ENCODE measurements at places on chromosomes 12 and 14.

DNA sequence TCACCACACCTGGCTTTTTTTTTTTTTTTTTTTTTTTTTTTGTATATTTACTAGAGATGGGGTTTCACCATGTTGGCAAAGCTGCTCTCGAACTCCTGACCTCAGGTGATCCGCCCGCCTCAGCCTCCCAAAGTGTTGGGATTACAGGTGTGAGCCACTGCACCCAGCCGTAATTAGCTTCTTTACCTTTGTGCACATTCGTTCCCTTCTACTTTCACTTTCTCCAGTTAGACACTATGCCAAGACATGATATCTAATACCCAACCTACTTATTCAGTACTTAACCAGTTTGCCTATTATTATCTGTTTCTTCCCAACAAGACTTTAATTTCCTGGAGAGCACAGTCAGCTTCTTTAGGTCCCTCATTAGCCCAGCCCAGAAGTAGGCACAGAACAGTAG lies 5.3 kb downstream of the STYK1 start:
- DNase-seq = no peak

DNA sequence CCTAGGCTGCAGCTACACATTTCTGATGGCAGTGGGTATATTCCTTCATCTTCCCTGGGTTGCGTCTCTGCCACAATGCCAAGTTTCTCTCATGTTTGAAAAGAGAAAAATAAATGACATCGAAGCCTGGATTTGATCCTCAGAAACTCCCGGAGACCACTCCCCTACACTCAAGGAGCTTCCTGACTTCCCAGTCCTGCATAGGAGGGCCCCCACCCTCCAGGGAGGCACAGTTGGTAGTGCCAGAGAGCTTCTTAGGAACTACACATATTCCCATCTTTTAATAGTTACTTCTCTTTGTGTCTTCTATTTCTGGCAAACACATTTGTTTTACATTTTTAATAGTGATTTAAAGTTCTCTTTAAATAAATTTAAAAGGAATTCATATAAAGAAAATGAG lies 30.7 kb downstream of the AP5M1 start:
- no peak for DNase-seq

GRCh38 chr12:39935275-39935674 lies 170.6 kb downstream of the SLC2A13 start:
- DNase-seq = no peak

GRCh38 chr12:57887631-57888408 lies 41.3 kb upstream of the CTDSP2 start:
- no peak for DNase-seq

- DNase-seq = peak; percentile 37
Measured at GRCh38 chr12:121925358-121925695, 6.9 kb downstream of the CFAP251 start.

GRCh38 chr12:1628666-1629337 lies at the start of gene WNT5B:
Gene WNT5B (plus strand): TSS chr12:1629231. CDS start chr12:1631355, 2,124 bp downstream.
- no peak for DNase-seq

GRCh38 chr14:75811872-75812499 lies 150.9 kb downstream of the TTLL5 start:
- DNase-seq = no peak

- no peak for DNase-seq
Measured at GRCh38 chr14:45651890-45652289, 398.9 kb upstream of the MIS18BP1 start.

- DNase-seq = no peak
Measured at GRCh38 chr14:62097072-62097471, 334.9 kb downstream of the SNAPC1 start.

- no peak for DNase-seq
Measured at GRCh38 chr14:24634158-24634557, at the start of gene GZMB. Gene GZMB (minus strand): TSS chr14:24634190. CDS start chr14:24634160, 30 bp downstream.

DNA sequence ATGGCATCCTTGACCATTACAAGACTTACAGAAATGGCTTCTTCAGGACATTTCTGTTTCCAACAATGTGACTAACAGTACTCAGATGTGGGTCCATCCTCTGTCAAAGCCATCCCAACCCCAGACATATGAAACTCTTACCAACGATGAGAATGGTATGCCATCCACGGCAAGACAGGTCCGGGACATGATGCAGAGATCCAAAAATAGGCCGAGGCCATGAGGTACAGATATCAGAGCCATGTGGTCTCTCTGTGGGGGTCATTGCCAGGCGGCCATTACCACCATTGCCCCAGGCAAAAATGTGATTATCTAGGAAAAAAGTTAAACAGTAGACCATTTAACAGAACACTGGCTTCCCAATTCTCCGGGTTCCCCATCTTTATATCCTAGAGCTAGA lies 27.5 kb downstream of the ZC2HC1C start:
- no peak for DNase-seq

DNA sequence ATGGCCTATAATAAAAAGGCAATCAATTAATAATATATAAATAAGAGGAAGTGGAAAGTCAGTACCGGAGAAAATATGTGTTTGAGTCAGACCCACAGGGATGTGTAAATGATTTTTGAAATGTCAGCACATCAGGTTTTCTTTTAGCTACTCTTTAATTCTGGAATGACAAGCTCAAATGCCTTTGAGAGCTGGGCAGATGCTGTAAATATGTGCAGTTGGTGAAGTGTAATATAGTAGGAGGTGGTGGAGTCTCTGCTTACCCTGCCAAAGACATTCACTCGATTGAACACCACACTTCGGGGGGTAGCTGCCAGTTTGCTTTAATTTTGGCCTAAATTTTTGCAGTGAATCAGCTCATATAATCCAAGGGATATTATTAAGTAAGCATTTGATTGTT lies 93.0 kb downstream of the PLEKHA5 start:
- no peak for DNase-seq

DNA sequence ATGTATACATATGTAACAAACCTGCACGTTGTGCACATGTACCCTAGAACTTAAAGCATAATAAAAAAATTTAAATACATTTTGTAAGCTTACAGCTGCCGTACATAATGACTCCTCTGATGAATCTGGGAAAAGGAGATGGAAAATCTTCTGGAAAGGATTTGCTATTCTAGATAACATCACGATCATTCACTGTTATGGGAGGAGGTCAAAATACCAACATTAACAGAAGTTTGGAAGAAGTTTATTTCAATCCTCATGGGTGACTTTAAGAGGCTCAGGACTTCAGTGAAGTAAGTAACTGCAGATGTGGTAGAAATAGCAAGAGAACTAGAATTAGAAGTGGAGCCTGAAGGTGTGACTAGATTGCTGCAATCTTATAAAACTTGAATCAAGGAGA lies 172.2 kb downstream of the SLC16A7 start:
- no peak for DNase-seq

- no peak for DNase-seq
Measured at GRCh38 chr12:91019455-91019854, 14.7 kb upstream of the EPYC start.

- no peak for DNase-seq
Measured at GRCh38 chr14:56149995-56150394, 31.8 kb downstream of the PELI2 start.

DNA sequence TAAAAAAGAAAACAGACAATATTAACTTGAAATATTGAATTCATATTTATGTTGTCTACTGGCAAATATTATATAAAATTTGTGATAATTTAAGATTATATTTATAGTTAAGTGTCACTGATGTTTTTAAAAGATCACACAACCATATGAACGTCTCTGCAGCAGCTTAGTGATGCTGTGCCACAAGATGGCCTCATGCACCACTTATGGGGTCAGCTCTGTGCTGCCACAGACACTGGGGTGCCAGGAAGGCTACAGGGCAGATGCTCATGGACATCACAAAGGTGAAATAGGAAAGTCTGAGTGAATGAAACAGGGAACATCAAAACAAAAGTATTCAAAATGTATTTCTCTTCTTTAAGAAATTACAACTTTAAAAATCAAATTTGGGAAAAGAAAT lies 13.1 kb downstream of the ATXN3 start:
- no peak for DNase-seq
